ENCODE measurements at places on chromosomes 12 and 14. TPM values are rescaled to one million over a fixed set of nuclear protein-coding genes. Genes with fewer than 3 reads are reported as not detected.

PLD4 gene
- total RNA-seq, result 0.33 TPM

ALDH1L2 gene
- total RNA-seq, result 16.2 TPM

CMA1 gene
- total RNA-seq, result not detected

PGAM5 gene
- total RNA-seq, result 29.3 TPM

BICDL1 gene
- total RNA-seq, result under 0.01 TPM

TCL1A gene
- total RNA-seq, result not detected

AMDHD1 gene
- total RNA-seq, result 1.0 TPM

CPNE8 gene
- total RNA-seq, result 26.9 TPM

BMAL2 gene
- total RNA-seq, result 1.1 TPM

TAS2R19 gene
- total RNA-seq, result 2.4 TPM

ASPG gene
- total RNA-seq, result not detected

AKAP5 gene
- 0.34 TPM for total RNA-seq

SLC17A8 gene
- total RNA-seq, result not detected

FZD10 gene
- total RNA-seq, result under 0.01 TPM

PSMC1 gene
- 96.2 TPM for total RNA-seq

Data from melanocyte of skin (primary cell).